ENCODE measurements at places on chromosomes 1 and 21.

GRCh38 chr1:90370686-90371447 lies 346.2 kb downstream of the BARHL2 start:
- no peak for DNase-seq

DNA sequence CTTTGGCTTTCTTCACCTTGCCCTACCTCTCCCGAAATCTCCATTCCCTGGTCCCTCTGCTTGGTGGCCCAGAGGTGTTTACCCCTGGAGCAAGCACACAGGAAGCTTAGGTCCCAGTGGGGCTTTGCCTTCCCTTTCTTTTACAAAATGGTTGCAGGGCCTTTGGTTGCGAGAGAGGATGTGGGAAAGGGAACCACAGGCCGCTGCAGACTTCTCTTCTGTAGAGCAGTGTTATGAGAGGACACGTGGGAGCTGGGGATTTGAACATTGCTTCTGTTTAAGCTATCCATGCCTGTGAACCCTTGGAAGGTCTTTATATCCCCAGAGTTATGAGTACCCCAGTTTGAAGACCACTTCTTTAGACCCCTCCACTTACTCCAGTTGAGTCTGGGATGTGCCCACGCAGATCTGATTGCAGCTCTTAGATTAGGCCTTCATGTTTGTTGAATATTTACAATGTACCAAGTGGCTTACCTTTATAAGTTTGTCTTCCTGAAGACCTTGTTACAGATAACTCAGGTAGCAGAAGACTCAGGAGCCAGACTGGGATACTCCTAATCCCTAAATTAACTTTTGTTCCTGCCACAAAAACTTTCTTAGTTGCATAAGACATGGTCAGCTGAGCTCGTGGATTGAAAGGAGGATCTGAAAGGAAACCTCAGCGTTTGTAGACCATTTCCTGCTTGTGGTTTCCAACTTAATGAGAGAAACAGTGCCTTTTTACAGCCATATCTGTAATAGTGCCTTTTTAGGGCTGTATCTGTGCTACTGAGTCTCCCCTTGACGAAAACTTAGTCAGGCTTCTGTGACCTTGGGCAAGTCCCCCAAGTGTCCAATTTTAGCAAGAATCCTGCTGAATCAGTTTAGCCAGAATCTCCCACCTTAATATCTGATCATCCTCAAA lies 21.9 kb upstream of the IVNS1ABP start:
- peak; percentile 91 for DNase-seq

GRCh38 chr21:38756746-38757145 lies 49.0 kb upstream of the ETS2 start:
- DNase-seq, result no peak

DNA sequence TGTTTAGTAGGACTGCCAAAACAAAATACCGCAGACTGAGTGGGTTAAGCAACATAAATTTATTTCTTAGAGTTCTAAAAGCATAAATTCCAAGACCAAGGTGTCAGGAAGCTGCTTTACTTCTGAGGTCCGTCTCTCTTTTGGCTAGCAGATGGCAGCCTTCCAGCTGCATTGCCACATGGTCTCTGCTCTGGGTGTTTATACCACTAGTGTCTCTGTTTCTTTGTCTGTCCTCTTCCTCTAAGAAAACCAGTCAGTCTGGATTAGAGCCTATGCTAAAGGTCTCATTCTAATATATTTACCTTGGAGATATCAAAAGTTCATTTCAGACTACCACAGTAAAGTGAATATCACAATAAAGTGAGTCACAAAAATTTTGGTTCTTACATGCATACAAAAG lies 519.8 kb downstream of the COL11A1 start:
- DNase-seq, result no peak

DNA sequence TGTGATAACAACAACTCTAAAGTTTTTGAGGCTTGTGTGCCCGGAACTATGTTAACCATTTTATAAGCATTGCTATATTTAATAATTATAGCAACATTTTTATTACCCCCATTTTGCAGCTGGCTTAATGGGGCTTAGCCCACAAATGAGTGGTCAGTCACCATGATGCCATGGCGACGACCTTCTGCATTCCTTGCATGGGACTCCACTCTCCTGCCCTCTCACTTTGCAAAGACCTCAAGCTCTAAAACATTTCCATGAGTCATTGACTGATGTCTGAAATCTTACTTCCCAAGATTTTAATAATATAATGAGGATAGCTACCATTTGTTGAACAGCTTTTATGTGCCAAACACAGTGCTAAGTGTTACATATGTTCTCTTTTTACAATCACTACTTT lies 15.4 kb downstream of the NGF start:
- no peak for DNase-seq

GRCh38 chr21:29499734-29500343 lies 201.1 kb downstream of the BACH1 start:
- peak; percentile 17 for DNase-seq

DNA sequence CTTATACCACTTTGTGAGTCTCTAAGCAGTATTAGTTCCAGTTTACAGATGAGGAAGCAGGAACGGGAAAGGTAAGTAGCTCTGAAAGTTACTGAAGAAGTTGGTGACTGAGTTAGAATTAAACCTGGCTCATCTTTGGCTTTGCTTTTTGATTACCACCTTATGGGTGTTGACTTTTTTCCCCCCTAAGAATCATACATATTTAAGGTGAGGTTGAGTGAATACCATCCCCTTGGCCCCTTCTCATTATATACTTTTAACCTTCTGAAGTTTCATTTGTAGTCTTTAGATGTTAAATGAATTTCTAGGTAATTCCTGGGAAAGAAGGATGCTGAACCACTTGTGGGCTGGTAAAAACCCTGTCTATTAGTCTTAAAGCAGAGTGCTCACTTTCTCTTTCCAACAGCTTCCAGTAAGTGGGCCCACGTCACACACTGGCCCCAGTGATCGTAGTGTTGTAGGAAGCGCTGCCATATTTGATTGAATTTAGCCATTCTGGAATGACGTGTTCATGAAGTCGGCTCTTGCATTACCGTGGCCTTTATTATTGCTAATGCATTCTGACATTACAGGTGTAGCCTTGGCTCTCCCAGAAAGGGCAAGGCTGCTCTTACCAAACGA lies 46.9 kb downstream of the PEX14 start:
- DNase-seq, result no peak

DNA sequence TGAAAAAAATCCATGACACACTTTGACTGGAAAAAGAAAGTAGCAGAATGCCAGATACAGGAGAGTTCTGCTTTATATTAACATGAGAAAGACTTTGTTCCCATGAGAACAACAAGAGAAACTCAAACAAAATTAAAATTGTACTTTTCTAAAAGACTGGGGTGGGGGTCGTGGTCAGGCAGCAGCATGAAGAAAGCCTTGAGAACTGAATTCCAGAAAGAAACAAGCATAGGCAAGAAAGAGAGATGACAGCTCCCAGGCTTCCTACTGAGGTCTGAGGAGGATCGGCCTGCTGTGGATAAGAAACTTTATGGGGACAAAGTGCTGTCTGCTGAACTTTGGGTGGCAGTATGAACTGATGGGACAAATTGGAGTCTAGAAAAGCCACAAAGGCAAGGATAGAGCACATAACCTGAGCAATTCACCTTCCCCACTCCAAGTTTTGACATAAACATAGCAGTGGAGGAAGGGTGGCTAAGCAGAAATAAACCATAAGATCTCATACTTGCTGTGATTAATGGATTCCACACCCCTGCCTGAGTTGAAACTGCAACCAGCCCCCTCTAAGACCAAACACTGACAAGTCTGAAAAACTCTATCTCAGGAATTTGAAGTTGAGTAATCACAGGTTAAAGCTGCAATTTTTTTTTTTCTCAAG lies 43.7 kb downstream of the COL6A1 start:
- DNase-seq, result no peak

GRCh38 chr1:180026556-180026955 lies 71.9 kb downstream of the CEP350 start:
- no peak for DNase-seq

- no peak for DNase-seq
These were observed 98.9 kb downstream of the KAZN start for GRCh38 chr1:14697353-14697752.

DNA sequence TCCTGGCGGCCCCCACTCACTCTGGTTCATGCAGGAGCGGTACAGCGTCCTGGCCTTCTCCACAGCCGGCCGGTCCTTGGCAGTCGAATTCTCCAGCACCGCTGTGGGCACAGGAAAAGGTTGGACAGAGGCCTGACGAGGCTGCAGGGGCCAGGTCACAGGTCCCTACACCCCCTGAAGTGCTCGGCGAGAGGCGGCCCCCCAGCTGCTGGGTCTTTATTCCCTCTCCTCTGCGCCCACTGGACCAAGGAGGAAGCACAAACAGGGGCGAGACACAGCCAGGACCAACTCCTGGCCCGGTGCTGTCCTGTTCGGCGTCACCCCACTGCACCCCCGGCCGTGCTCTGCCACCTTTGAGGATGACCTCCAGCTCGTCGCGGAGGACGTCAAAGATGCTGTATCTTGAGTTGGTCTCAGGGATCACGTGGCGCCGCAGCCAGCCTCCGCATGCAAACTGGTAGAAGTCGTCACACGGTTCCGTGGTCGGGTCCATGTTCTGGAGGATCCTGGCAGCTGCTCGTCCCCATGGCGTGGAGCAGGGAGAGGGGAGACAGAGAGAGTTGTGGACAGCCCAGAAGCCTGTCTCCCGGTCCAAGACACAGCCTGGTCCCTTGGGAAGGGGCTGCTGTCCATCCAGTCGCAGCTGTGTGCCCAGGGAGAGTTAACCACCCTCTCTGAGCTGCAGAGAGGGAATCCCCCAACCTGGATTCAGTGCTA lies 22.9 kb downstream of the PRXL2B start:
- DNase-seq, result no peak

DNA sequence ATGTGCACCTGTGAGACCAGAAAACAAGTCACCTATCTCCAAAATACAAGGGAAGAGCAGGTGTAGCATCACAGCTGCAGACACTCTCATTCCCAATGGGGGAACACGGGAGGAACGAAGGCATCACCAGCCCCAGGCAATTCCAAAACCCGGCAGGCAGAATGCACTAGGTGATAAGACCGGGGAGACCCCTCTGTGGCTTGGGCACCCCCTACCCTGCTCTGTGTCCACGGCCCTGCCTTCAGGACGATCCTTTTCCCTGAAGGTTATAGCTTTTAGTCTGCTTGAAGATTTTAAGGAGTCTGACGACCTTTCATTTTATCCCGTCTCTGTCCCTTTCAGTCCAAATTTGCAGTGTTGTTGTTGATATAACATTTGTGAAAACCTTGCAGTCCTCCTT lies 19.2 kb downstream of the TRPM2 start:
- no peak for DNase-seq

- DNase-seq, result no peak
These were observed 88.6 kb downstream of the ADAMTS1 start for GRCh38 chr21:26756491-26757159.

DNA sequence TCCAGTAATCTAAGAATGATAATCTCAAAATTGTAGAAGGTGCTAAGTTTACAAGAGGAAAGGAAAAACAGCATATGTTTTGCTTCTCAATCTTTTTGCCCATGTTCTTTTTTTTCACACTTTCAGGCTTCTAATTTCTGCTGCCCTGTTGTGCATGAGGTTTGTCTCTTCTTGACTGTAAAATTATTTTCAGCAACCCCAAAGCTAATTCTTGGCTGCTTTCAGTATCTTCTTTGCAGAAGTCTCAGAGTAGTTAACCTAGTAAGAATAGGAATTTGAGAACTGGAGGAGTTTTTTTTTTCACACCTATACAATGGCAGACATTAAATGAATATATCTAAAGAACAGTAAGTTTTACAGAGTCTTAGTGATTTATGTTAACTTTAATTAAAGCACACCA lies 26.4 kb downstream of the DENND2D start:
- DNase-seq, result no peak
